NCI-H1436 (cell line): ENCODE measurements at places on chromosomes 4 and X.

- no peak for DNase-seq
Observed at GRCh38 chr4:8396762-8397406, 43.6 kb downstream of the ACOX3 start.

DNA sequence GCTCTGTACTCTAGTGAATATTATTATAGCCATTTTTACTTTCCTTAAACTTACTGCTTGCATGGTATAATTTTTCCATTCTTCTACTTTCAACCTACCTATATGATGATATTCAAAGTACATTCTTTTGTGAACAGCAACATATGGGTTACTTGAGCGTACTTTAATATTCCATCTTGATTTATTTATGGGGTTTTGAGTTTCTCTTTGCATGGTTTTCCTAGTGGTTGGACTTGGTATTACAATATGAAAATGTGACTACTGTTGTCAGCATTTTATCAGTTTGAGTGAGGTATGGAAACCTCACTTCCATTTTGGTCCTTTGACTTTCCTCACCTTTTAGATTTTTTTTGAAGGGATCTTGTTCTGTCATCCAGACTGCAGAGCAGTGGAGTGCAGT, 35.9 kb downstream of the ADGRG4 start:
- no peak for DNase-seq

GRCh38 chr4:177632481-177632880, 190.2 kb upstream of the AGA start:
- DNase-seq: no peak

- DNase-seq: no peak
Observed at GRCh38 chr4:140353786-140354185, 19.7 kb upstream of the SCOC start.

DNA sequence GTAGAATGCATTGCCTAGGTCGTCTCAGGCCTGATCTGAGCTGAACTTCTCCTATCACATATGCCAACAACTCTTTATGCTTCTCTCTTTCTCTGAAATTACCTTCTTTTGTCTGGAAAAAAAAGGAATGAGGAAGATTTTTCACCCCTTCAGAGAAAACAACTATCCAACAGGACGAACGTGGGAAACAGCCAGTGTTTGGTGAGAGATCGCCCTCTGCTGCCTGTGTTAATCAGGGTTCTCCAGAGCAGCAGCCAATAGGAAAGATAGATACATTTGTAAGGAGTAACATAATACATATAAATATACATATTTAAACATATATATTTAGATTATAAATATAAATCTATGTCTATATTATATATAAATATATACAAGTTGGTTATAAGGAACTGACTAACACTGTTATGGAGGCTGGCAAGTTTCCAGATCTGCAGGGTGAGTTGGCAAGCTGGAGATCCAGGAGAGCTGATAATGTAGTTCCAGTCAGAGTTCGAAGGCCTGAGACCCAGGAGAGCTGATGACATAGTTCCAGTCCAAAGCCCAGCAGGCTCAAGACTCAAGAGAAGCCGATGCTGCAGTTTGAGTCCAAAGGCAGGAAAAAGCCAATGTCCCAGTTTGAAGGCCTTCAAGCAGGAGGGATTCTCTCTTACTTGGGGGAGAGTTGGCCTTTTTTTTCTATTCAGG, 13.3 kb downstream of the CETN2 start:
- DNase-seq: no peak

- no peak for DNase-seq
Observed at GRCh38 chrX:38494239-38494823, 67.0 kb upstream of the TSPAN7 start.

- no peak for DNase-seq
Observed at GRCh38 chrX:150361070-150361776, 1.9 kb upstream of the MAMLD1 start.

- no peak for DNase-seq
Observed at GRCh38 chr4:98625399-98625798, 33.0 kb downstream of the TSPAN5 start.
